Kidney epithelial cell (primary cell): ENCODE measurements at places on chromosomes 13 and 19. TPM values are rescaled to one million over a fixed set of nuclear protein-coding genes. Genes with fewer than 3 reads are reported as not detected.

- no peak for DNase-seq
These were observed 8.9 kb upstream of the ZNF507 start for GRCh38 chr19:32336259-32337083.

Gene C19orf73
- total RNA-seq: 4.2 and 4.6 TPM in 2 replicates

Gene FCHO1
- 1.5 and 3.8 TPM in 2 replicates for total RNA-seq

Gene HIPK4
- 0.55 TPM in 1 of 2 replicates, not detected in the other for total RNA-seq

- no peak for DNase-seq
These were observed 339.0 kb downstream of the DCT start for GRCh38 chr13:94140511-94140910.

Gene MBNL2
- 42.4 and 45.0 TPM in 2 replicates for total RNA-seq

DNA sequence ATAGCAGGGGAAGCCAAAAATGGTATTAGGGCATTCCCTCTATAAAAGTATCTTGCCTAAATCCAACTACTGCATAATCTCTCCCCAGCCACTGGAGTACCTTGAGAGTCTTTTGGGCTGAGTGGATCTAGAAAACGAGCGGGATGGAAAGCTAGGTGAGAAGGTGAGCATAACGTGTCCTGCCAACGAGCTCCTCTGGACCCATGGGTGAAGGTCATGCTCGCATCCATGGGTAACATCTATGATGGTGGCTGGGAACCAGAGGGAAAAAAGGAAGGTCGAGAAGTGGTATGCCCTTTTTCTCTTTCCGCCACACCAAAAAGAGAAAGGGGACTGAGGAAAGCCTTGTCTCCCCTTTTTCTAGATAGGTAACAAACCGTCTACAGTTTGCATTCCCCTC, 63.0 kb downstream of the ZNF208 start:
- no peak for DNase-seq

- DNase-seq: no peak
These were observed 111.3 kb downstream of the ZDHHC20 start for GRCh38 chr13:21347753-21348318.
